ENCODE measurements at places on chromosomes 2 and 18. TPM values are rescaled to one million over a fixed set of nuclear protein-coding genes. Genes with fewer than 3 reads are reported as not detected.
A peak's percentile ranks its signal among the peaks of the same experiment; 100 is the strongest.

GRCh38 chr2:170514140-170514539, 201.0 kb upstream of the SP5 start:
- no peak for DNase-seq

DNA sequence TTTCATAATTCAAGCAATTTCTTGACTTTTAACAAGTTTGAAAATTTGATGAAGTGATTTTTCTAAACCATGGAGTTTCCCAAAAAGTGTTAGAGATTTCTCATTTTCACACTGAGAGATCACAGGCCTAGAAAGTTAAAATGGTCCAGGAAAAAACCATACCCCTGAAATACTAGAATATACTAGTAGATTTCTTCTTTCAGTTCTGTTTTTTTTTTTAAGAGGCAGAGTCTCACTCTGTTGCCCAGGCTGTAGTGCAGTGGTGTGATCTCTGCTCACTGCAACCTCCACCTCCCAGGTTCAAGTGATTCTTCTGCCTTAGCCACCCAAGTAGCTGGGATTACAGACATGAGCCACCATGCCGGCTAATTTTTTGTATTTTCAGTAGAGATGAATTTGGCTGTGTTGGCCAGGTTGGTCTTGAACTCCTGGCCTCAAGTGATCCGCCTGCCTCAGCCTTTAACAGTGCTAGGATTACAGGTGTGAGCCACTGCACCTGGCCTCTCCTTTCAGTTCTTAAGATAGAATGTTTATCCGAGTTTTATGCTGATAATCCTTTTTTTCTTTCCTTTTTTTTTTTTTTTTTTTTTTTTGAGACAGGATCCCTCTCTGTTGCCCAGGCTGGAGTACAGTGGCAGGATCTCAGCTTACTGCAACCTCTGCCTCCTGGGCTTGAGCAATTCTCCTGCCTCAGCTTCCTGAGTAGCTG, 14.4 kb downstream of the MTHFD2 start:
- DNase-seq = no peak

DNA sequence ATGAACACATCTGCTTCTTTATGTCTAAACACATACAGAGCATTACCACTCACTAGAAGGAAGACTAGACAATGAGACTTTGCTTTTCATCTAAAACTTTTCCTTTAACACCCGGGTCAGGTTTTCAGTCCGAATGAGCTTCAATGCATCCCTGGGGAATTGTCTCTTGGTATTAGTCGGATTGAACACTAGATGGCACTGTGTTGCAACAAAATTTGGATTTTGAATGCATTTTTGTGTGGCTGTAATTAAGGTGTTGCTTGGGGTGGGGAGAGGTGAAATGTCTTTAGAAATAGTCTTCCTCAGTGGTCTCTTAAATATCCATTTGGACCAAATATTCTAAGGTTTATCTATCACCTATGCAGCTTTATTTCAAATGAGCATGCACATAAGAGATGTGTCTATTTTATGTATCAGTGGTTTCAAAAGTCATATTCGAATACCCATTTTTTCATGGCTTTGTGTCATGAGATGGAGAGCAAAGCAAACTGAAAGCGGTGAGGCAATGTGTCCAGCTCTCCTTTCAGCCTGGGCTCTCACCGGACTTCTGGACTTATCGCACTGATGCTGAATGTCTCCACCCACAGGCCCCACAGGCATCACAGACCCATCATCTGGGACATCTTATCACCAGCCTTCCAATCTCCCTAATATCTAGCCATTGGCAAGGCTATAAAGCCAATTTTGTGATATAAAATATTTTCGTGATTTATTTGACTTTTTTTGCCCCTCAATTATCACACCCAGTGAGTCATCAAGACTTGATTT, 510.3 kb downstream of the RNF144A start:
- no peak for DNase-seq

GRCh38 chr18:24000613-24001490, 13.7 kb upstream of the TTC39C start:
- no peak for DNase-seq

- DNase-seq = no peak
Observed at GRCh38 chr18:40048886-40049650, 1906.0 kb upstream of the PIK3C3 start.

DNA sequence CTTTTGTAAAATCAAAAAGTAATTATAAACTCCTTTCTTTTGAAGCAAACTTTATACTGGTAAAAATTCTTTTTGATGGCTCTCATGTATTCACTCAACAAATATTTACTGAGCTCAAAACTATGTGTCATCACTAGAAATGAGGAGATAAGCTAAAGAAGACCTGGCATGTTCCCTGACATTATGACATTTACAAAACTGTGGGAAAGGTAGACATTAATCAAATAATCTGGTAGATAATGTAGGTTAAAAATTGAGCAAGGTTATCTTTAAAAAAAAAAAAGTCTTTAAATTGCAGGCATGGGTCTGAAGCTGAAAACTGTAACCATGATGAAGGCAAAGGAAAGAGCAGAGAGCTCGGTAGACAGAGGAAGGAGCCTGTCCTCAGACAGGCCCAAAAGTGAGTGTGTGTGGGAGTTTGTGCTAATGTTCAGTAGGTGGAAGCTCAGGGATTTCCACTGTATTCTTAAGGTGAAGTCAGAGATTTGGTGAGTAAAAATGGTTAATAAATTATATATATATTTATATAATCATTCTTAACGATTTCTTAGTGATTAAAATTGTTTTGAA, 612.9 kb downstream of the LRP1B start:
- DNase-seq = no peak

DNA sequence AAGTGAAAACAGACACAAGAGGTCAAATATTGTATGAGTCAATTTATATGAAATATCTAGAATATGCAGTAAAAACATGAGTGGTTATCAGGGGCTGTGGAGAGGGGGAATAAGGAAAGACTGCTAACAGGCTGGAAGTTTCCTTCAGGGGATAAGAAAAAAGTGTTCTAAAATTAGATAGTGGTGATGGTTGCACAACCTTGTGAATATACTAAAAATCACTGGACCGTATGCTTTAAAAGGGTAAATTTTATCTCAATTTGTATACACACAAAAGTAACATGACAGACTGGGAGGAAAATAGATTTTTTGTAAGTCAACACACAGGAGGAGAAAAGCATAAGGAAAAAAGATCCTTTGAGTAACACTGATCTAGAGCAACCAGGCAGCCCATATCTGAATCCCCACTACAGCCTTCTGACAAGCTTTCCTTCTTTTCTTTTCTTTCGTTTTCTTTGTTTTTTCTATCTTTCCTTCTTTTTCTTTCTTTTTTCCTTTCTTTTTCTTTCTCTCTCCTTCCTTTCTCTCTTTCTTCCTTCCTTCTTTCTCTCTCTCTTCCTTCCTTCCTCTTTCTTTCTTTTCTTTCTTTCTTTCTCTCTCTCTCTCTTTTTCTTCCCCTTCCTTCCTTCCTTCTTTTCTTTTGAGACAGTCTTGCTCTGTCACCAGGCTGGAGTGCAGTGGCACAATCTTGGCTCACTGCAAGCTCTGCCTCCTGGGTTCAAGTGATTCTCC, 95.4 kb downstream of the AAK1 start:
- DNase-seq = no peak

GRCh38 chr2:127893033-127893432, 7.3 kb upstream of the AMMECR1L start:
- DNase-seq = no peak

- DNase-seq = no peak
Observed at GRCh38 chr2:68387408-68388350, 22.6 kb downstream of the PLEK start.

DNA sequence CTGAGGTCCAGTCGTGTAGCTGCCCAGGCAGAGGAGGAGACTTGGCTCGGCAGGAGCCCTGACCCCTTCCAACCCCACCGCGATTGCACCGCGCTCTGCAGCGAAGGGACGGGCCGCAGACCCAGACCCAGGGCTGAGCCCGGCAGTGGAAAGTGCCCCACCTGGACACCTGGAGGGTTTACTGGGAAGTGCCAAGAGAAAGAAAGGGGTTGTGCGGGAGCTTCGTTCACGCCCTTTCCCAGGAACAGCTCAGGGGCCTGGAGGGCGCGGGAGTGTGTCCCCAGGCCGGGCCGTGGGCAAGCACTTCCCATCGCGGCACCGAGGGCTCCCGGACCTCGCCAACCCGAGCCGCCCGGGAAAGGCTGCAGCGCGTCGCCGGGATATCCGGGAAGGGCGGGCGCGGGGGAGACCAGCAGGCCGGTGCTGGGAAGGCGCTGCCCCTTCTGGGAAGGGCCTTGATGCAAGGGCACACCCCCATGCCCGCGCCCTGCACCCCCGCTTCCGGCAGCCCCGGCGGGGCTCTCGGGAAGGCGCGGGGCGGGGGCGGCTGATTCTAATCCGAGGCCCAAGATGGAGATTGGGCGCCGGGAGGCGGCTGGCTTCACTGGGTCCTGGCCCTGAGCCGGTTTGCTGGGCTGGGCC, 36.1 kb upstream of the MRPL33 start:
- DNase-seq = peak; percentile 52

- DNase-seq = no peak
Observed at GRCh38 chr2:7736646-7737305, 819.6 kb downstream of the RNF144A start.

DNA sequence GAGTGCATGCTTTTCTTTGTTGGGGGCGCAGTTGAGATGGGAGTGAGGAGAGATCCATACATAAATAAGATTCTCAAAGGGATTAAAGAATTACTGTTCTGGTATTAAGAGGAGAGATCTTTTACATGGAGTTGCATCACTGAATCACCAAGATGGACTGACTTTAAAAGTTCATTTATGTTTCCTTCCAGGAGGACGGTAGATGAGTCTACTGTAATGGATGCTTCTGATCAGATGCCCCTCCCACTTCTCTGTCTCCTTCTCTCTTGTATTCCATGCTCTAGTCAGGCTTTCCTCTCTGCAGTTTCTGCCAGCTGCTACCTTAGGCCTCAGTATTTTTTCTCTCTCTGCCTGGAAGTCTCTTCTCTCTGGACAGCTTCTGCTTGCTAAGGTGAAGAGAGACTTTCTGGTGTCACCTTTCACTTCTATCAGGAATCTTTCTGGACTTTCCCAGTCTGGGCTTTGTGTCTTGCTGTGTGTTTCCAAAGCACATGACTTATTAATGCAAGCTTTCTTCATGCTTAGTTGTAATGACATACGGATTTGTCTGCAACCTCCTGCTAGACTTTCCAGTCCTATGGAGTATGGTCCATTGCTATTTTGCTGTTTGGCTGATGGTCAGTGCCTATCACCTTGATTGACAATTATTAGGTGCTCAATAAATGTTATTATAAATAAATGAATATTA, 23.6 kb downstream of the FAM171B start:
- no peak for DNase-seq

GRCh38 chr2:37856101-37856751, 68.9 kb upstream of the RMDN2 start:
- DNase-seq = no peak

- DNase-seq = no peak
Observed at GRCh38 chr2:187003038-187003554, 154.1 kb upstream of the ZSWIM2 start.

GRCh38 chr2:198347946-198348345, 543.6 kb downstream of the PLCL1 start:
- DNase-seq = no peak

GRCh38 chr18:50642439-50642838, 82.6 kb downstream of the MAPK4 start:
- no peak for DNase-seq

DNA sequence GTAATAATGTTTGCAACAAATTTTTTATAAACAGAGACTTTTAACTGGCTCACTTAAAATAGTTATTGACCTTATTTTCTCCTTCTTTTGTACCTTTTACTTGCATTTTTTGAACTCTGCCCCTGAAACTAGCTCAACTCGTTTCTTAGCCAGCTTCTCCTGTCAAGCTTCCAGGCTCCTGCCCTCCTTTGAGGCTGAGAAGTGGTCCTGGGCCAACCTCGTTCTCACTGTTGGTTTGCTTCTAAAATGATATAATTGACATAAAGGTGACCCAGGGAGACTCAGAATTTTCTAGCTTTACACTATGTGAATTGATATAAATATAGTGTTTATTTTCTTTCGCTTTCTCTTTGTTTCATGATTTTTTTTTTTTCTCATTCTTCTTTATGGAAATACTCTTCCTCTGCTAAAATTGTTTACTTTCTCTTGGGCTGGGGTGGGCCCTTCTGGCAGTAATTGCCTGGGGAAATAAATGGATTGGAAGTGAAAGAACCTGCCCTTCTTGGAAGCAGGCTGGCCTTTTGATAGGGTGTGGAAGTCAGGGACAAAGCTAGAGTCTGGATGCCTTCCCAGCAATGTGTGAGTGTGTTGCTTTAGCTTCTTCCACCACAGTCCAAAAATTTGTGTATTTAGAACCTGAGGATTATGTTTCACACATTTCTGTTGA, 30.7 kb downstream of the GPD2 start:
- DNase-seq = no peak

DNA sequence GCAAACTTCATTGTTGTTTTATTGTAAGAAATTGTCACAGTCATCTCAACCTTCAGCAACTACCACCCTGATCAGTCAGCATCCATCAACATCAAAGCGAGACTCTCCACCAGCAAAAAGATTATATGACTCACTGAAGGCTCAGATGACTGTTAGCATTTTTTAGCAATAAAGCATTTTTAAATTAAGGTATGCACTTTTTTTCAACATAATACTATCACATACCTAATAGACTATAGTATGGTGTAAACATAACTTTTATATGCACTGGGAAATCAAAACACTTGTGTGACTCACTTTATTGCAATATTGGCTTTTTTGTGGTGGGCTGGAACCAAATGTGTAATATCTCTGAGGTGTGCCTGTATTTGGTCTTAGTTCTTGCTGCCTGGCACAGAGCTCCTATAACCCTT, 15.6 kb downstream of the SCN1A start:
- no peak for DNase-seq

- peak; percentile 52 for DNase-seq
Observed at GRCh38 chr18:13629841-13630715, 96.3 kb downstream of the FAM210A start.

Gene DSG4
- not detected for total RNA-seq

Gene CYBRD1
- total RNA-seq = 12.3 TPM

Gene ALKAL2
- total RNA-seq = 2.0 TPM

Gene ACSL3
- 255 TPM for total RNA-seq

Gene ALPG
- not detected for total RNA-seq

Gene NPHP1
- 4.4 TPM for total RNA-seq

Gene ADD2
- total RNA-seq = 435 TPM

Gene MERTK
- 7.2 TPM for total RNA-seq
